ENCODE measurements at places on chromosomes 2 and 18.

DNA sequence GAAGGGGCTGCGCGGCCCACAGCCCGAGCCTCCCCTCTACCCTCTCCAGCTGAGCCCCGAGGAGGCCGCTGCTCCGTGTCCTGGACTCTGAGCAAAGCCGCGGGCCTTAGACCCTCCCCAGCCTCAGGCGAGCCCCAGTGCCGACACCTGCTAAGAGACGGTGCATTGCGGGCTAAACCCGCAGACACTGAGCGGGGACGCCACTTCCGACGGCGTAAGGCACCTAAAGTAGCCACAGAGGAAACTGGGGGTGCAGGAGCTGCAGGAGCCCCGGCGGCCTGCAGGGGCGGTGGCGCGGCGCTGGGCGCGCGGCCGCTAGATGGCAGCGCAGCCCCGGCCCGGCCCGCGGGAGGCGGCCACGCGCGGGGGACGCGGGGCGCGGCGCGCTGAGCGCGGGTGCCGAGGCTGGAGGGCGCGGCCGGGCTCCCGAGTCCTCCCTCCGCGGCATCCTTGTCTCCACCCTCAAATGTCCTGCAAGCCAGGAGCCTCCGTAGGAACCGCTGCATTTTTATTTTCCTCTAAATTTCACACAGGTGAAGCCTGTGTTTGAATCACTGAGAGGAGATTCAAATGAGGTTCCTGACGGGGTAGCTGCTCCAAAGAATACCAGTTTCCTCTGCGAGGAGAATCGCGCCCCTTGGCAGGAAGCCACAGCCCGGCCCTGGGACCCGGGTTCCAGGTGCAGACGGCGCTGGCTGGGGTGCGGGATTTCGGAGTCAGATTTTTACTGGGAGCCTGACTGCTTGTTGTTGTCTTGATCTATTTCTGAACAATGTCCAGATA, 650.5 kb downstream of the GALR1 start:
- DNase-seq: peak; percentile 54

- DNase-seq: no peak
Measured at GRCh38 chr2:191891656-191892055, 44.8 kb upstream of the CAVIN2 start.

GRCh38 chr2:226836548-226836885, 663 bp downstream of the RHBDD1 start:
- no peak for DNase-seq

GRCh38 chr2:191646163-191646902, 31.6 kb upstream of the NABP1 start:
- DNase-seq: no peak

DNA sequence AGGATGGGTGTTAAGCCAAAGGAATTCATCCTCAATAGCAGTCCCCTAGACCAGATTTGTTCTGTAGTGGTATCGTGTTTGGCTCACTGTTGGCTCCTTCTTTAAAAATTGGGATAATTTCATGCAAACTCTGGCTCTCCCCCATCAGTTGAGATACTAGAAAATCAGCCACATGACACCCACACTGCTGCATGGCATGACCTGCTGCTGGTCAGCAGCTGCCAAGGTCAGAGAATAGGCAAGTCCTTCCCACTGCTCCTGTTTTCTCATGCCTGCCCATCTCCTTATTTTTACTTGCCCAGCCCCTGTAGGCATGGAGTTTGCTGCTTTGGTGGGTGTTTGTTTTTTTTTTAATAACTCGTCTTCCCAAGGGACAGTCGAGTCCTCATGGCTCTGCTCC, 1.0 kb upstream of the SNRNP200 start:
- DNase-seq: no peak

Measured in SHP77 (cell line).